ENCODE measurements at places on chromosomes 5 and 9.

- DNase-seq = no peak
These were observed 108.7 kb upstream of the SSBP2 start for GRCh38 chr5:81859624-81860023.

DNA sequence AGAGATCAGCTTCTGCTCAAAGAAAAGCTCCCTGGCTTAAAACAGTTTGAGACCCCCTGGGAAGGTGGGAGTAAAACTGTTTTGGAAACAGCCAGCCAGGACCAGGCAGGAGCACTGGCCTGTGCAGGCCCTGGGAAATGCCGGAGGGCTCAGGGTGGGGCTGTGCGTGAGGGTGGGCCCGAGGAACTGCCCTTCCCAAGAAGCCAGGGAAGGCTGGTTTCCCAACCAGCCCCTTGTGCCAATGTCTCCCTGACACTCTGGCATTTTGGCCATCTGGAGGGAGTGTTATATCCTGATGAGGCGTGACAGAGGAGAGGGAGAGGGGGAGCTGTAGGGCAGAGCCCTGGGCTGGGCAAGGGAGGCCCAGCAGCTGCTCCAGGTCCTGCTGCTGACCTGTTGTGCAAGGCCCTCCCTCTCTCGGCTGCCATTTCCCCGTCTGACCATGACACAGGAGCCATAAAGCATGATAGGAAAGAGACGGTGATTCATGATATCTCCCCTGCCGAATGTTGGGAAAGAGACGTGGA lies 16.1 kb downstream of the OLFML2A start:
- DNase-seq = no peak

DNA sequence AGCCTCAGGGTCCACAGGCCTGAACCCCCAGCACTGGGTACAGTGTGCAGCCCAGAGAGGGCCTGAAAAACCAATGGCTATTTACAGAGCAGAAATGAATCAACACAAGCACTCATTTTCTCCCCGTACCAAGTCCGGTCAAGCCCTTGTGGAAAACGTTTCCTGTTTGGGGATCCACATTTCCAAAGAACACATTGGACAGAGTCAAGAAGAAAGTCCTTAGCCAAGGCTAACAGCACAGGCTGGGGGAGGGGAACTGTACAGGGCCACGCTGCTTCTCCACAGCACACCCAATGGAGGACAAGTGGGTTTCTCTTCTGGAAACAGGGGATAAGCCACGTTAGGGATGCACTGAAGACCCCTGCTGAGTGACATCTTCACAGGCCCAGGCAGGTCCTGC lies 62.3 kb downstream of the NSUN2 start:
- DNase-seq = no peak

- no peak for DNase-seq
These were observed 275.6 kb downstream of the CETN3 start for GRCh38 chr5:90133941-90134340.

DNA sequence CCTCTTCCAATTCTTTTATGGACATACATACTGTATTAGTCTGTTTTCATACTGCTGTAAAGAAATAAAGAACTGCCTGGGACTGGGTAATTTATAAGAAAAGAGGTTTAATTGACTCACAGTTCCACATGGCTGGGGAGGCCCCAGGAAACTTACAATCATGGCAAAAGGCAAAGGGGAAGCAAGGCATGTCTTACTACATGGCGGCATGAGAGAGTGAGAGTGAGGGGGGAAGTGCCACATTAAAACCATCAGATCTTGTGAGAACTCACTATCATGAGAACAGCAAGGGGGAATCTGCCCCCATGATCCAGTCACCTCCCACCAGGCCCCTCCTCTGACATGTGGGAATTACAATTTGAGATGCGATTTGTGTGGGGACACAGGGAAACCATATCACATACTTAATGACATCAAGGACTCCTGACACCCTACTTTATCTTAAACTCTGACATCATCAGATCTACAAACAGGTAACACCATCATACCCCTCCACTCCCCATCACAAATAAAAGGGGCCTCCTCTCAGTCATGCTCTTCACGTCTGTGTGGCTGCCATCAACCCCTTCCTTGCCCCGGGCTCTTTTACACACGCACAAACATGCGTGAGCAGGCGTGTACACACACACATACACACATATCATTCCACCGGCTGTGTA lies 9.7 kb downstream of the ANKRD33B start:
- DNase-seq = no peak

DNA sequence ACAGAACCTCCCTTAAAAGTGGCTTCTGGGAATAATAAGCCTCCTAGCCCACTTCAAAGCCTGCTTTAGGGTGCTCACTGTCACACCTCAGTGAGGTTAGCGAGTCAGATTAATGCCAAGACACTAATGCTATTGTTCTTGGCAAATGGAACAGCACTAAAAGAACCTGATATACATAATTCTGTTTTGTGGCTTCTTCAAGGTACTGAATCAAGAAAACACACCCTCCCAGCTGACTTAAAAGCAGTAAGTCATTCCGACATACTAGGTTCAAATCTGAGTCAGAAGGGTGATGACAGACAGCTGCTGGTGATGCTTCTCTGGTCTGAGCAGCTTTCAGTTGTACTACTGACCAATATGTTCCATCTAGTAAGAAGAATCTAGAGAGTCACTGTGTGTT lies 121.6 kb downstream of the OXCT1 start:
- DNase-seq = no peak

GRCh38 chr9:129469188-129469987 lies 151.5 kb downstream of the C9orf50 start:
- no peak for DNase-seq

- no peak for DNase-seq
These were observed 1007.1 kb upstream of the WWC1 start for GRCh38 chr5:167284222-167284890.

All from activated CD4-positive, alpha-beta T cell treated with anti-CD3 and anti-CD28 coated beads, Interleukin-2, amount 50 U/mL, for 24 hours (primary cell).